Hematopoietic multipotent progenitor cell (in vitro differentiated cells): ENCODE measurements at places on chromosomes 5 and 9.
A peak's percentile ranks its signal among the peaks of the same experiment; 100 is the strongest.

DNA sequence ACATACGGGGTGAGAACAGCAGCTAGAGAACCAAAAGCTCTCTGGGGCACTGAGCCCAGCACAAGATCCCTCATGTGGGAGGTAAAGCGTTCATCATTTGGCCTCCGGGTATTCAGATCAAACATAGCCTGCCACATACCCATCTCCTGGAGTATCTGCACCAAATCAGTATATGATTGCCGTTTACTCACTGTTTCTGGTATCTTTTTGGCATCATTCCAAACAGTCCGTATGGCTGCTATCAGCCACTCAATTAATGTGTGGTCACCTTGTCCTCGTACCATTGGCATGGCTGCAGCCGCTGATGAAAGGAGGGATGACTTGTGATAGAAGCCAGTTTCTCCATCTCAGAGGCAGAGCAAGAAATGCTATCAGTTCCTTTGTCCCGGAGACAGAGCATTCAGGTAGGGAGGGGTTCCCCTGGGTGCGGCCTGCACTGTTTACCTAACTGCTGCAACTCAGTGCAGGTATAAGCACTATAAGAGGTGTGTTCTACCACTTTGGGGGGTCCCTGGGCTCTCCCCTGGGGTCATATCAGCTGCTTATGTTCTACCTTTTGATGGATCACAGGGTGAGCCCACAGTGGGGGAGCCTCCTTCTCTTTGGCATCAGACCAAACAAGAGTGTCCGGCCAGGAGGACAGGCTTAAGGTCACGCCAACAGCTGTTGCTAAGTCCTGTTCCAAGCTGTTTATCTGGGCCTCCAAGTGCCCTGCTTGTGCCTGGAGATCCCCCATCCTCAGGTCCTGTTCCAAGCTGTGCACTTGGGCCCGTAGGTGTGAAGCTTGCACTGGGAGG is 9.4 kb downstream of the DMAC1 start:
- no peak for DNase-seq

GRCh38 chr9:5499889-5500398 is 10.4 kb upstream of the PDCD1LG2 start:
- DNase-seq = no peak

- no peak for DNase-seq
Observed at GRCh38 chr5:145941448-145942130, 5.2 kb downstream of the SH3RF2 start.

GRCh38 chr9:269081-269711 is 54.5 kb downstream of the DOCK8 start:
- no peak for DNase-seq

DNA sequence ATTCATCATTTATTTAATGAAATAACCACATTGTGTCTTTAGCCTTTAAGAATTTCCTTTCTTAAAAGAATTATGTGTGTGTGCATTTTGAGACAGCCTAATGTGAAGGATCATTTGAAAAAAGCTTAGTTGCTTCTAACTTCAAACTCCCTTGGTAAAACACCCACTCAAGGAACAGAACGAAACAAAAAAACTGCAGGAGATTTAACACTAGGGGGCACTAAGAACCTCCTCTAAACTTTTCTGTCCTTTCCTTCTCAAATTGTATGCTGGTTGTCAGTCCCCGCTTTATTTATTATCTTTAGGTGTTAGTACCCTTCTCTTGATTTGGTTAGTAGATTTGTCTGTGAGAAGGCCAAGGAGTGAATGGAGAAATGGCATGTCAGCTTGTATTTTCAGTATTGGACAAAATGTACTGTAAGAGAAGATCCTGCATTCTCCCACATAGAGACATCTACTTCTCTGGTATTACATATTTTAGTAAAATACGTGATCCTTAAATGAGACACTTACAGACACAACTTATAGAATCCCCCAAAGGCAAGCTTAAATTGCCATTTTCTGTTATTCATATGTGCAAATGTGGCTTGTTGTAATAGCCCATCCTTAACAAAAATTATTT is 229.7 kb downstream of the MRPS30 start:
- peak; percentile 5 for DNase-seq

DNA sequence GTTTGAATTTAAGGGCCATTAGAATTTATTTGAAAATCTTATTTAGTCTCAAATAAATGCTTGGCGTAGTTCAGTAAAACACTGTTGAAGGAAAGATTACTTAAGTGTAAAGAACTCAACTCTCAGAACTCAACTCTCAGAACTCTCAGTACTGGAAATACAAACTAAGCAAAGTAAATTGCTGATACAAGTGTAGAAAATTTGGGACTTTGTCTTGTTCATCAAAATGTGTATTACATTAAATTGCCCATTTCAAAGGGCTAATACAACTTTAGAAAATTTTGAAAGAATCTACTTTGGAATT is 99.4 kb downstream of the CSNK1G3 start:
- no peak for DNase-seq

DNA sequence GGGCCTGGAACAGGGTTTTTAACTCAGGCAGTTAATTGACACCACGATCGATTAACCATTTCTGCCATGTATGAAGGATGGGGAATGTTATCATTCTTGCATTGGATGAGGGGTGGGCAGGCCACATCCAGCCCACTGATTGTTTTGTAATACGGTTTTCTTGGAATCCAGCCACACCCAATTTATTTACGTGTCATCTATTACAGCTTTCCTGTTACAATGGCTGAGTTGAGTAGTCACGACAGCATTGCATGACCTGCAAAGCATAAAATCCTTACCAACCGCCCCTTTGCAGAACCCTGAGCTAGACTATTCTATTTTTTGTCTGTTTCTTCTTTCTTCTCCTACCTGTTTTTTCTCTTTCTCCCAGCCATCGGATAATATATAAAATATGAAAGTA is 122.0 kb upstream of the STC2 start:
- no peak for DNase-seq

GRCh38 chr5:115806986-115807653 is 9.3 kb downstream of the CDO1 start:
- no peak for DNase-seq

- DNase-seq = no peak
Observed at GRCh38 chr5:170606941-170607340, 103.1 kb downstream of the KCNIP1 start.

DNA sequence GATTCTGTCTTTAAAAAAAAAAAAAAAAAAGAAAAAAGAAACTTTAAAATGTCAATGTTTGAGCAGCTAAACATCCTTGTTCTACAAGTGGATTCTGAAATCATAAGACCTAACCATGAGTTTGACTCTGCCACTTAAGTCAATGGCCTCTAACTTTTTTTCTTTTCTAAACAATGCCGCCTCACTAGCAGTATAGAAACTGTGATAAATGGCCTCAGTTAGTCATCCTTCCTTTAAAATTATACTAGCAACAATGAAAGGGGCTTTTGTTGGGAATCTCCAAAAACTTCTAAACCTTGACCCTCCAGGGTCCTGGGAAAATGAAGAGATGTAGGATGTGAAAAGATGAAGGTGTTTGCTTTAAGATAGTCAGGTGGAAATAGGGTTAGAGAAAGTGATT is 71.1 kb downstream of the FBXL7 start:
- DNase-seq = no peak

GRCh38 chr9:122349201-122349600 is 21.6 kb upstream of the PTGS1 start:
- no peak for DNase-seq

DNA sequence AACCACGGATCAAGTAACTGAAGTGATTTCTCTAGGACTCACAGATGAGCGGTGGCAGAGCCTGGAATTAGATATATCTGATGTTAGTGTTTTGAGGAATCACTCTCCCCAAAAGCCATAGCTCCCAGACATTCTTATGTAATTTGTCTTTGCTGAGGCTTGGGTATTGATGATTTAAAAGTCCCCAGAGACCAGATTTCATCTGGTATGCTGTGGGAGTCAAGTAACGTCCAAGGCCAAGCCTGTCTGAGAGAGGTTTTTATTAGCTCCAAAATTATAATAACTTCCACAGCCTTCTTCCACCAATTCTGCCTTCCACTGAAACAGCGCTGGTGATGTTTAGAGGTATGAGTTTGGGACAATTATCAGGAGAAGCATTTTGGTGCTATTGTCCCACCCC is 21.3 kb upstream of the KCNIP1 start:
- DNase-seq = no peak

DNA sequence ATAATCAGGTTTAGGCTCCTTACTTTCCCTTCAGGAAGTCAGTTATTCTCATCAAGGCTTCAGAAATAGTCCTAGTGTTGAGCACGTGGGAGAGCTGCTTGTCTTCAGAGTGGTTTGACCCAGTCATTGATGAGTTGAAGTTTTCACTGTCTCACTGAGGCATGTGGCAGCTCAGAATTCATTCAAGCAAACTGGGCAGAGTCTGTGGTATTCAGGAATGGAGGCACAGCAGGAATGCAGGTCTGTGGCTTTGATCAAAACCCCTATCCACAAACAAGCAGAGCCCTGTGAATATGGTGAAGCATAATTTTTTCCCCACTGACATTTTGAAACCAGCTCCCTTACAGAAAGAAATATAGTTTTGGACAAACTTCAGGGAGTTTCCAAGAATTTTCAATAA is 207.3 kb downstream of the CD180 start:
- DNase-seq = no peak

GRCh38 chr5:35854248-35854647 is 2.4 kb upstream of the IL7R start:
- DNase-seq = no peak

DNA sequence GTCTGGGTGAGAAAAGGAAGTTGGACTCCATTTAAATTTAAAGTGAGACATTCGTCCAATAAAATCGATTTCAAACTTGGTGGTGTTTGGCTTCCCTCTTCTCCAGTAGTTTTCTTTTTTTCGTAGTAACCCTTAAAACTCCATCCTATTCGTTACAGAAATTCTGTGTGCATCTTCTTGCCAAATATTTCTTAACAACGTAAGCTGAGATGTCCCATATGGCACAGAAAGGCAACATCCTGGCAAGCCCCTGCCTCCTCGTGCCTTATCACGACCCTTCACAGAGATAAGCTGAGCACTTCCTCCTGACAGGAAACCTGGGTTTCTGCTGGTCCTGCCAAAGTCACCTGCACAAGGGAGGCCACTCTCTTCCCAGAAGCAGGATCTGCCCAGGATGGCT is 11.8 kb upstream of the ADAMTS2 start:
- no peak for DNase-seq

DNA sequence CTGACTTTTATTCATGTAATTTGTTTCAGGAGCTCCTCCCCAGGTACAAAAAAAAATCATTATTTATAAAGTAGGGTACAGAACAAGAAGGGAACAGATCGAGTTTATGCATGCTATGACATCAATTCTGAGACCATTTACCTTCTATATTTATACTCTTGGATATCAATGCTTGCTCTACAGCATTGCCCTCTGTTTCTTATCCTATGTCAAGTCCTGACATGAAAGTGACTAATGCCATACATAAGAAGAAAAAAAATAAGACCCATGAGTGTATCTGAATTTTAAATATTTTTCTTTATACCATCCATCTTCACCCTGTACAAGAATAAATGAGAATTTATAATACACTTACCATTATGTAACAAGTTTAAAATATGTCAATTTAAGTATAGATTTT is 2016.3 kb upstream of the CDH9 start:
- no peak for DNase-seq

- DNase-seq = no peak
Observed at GRCh38 chr5:74336297-74336696, 304.2 kb downstream of the ENC1 start.

GRCh38 chr9:96021551-96022444 is 146.3 kb downstream of the ERCC6L2 start:
- no peak for DNase-seq

GRCh38 chr5:148739023-148739422 is 84.7 kb upstream of the HTR4 start:
- DNase-seq = no peak

- no peak for DNase-seq
Observed at GRCh38 chr9:109052416-109052815, 39.1 kb upstream of the CTNNAL1 start.

GRCh38 chr9:34400686-34401602 is 24.2 kb upstream of the MYORG start:
- no peak for DNase-seq

DNA sequence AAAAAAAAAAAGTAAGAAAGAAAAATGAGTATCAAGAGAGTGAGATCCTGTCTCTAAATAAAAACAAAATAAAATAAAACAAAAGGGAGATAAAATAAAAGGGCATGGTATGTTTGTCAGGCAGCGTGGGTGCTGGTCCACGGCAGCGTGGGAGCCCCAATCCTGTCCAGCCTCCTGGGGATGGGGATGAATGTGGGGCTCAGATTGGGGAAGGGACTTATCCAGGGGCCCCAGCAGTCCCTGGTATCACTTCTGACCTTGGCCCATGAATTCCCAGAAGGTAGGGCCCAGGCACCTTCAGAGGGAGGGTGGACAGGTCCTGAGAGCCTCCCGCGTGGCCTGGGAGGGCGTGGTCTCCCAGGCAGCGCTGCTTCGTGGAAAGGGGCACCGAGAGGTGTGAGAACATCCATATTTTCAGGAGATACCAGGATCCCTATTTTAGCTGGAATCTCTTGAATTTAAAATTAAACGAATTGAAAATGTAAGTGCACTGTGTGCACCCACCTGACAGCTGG is 71.2 kb downstream of the ZNF354C start:
- no peak for DNase-seq

- no peak for DNase-seq
Observed at GRCh38 chr9:15268782-15269181, 38.2 kb downstream of the TTC39B start.

- no peak for DNase-seq
Observed at GRCh38 chr5:90944116-90944515, 385.5 kb downstream of the ADGRV1 start.

- no peak for DNase-seq
Observed at GRCh38 chr9:4661165-4661564, 929 bp upstream of the PLPP6 start.

DNA sequence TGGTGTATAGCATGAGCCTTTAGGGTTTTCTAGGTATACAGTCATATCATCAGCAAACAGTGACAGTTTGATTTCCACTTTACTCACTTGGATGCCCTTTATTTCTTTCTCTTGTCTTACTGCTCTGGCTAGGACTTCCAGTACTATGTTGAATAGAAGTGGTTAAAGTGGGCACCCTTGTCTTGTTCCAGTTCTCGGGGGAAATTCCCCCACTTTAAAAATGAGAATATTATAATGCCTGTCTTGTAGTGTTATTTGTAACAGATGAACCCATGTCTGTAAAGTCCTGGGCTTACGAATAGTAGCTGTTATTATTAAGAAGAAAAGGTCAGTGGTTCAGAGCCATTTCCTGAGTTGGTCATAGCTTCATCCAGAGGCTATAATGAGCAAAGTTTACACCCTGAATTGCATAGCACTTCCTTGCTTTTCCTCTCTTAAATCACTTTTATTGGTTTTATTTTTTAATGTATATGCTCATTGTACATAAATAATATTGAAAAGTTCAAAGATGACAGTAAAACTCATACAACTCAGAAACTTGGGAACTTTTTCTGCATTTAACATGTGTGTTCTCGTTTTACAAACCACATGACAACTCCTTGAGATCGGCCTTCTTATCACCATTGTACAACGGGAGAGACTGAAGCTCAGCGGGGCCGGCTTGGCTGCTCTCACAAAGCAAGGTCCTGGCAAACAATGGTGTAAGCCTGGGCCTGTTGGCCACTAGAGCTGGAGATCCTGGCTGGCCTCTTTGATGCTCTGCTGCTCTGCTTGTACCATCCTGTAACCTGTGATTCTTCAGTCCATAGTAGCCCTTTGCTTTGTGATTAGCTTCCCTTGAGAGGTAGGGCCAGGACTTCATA is 85.2 kb downstream of the CYFIP2 start:
- no peak for DNase-seq
